ENCODE measurements at places on chromosomes 2 and 18. TPM values are rescaled to one million over a fixed set of nuclear protein-coding genes. Genes with fewer than 3 reads are reported as not detected.

PCARE gene
- total RNA-seq, result not detected

TUBA3D gene
- total RNA-seq, result not detected

OXER1 gene
- total RNA-seq, result not detected

PAX8 gene
- total RNA-seq, result 0.77 TPM

SNTG2 gene
- not detected for total RNA-seq

VPS54 gene
- 17.7 TPM for total RNA-seq
